ENCODE measurements at places on chromosomes 11 and 22. TPM values are rescaled to one million over a fixed set of nuclear protein-coding genes. Genes with fewer than 3 reads are reported as not detected.

The SYT7 gene
- total RNA-seq, result not detected

The APOL4 gene
- not detected for total RNA-seq

The CRY2 gene
- total RNA-seq, result 59.5 TPM

The OR51B2 gene
- total RNA-seq, result not detected

GRCh38 chr22:44952863-44953746 lies 56.7 kb downstream of the PHF21B start:
- DNase-seq, result no peak
- no peak overlapping the region for H3K27ac ChIP-seq
- H3K27me3 ChIP-seq, result peaks cover 11% of the 10 kb centered on the region
- no peaks in the 10 kb centered on the region for H3K4me1 ChIP-seq
- H3K4me3 ChIP-seq, result no peak overlapping the region

DNA sequence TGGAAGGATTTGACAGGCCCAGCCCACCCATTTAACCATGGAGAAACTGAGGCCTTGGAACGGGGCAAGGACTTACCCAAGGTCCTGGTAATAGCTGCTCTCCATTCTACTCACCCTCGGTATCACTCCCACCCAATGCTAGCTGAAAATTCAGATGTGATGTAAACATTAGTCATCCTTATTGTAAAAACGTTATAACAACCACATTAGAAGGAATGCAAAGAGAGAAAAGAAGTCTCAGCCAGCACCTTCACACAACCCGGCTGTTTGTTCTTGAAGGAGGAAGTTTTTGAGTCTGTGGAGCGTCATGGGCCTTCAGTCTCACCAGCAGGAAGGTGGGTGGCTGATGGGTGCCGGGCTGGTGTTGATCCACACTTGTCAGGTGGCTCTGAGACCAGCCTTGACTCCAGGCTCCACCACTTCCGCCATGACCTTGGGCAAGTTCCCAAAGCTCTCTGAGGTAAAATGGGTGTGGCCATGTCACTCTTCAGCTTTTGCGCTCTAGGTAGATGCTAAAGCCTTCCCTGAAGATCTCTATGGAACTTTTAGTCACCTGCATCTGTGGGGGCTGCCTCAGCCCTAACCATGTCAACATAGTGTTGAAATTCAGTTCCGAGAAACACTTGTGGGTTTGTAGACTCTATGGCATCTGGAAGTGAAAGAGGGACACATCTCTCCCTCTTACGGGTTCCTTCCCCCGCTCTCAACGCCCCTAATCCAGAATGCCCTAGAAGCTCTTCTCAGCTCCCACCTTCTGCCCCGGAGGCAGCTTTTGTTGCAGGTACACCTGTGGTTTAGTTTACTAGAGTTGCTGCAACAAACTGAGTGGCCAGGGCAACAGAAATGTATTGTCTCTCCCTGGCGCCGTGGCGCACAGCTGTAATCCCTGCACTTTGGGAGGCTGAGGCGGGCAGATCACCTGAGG lies 14.8 kb downstream of the CD6 start:
- peak overlapping the region; percentile 99 for H3K27ac ChIP-seq
- H3K4me3 ChIP-seq, result peak overlapping the region; percentile 85
- peaks cover 44% of the 10 kb centered on the region for H3K4me1 ChIP-seq
- H3K27me3 ChIP-seq, result no peaks in the 10 kb centered on the region
- H3K36me3 ChIP-seq, result peaks cover 75% of the 10 kb centered on the region

DNA sequence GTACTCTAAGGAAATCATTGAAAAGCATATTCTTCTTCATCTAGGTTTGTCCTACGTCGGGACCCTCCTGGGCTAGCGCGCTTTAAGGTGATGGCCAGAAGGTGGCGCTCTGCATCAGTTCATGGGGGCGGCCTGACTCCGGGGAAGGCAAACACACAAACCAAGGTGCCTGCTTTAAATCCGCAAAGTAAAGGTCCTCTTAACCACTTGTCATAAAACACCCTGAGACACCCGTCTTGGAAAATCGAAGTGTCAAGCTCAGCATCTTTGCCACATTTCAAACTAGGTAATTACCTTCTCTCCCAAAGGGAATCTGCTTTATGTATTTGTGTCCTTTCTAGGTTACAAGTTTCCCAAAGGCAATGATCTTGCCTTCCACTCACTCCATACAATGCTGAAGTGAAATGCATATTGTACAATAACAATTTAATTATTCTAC lies 33.9 kb downstream of the LMO2 start:
- no peak overlapping the region for H3K4me3 ChIP-seq
- no peaks in the 10 kb centered on the region for H3K4me1 ChIP-seq
- H3K36me3 ChIP-seq, result no peaks in the 10 kb centered on the region
- H3K27me3 ChIP-seq, result peaks cover 39% of the 10 kb centered on the region

GRCh38 chr11:57778318-57779037 lies 16.9 kb downstream of the CTNND1 start:
- peak overlapping the region; percentile 65 for H3K27ac ChIP-seq
- no peak overlapping the region for H3K4me3 ChIP-seq
- H3K36me3 ChIP-seq, result peaks cover 3% of the 10 kb centered on the region
- no peaks in the 10 kb centered on the region for H3K27me3 ChIP-seq
- H3K4me1 ChIP-seq, result peaks cover 47% of the 10 kb centered on the region

- H3K4me1 ChIP-seq, result no peaks in the 10 kb centered on the region
- no peak for DNase-seq
Measured at GRCh38 chr22:25156736-25157135, 42.9 kb upstream of the CRYBB3 start.

- no peak for DNase-seq
- H3K36me3 ChIP-seq, result peaks cover 4% of the 10 kb centered on the region
- H3K4me1 ChIP-seq, result peaks cover 39% of the 10 kb centered on the region
- H3K27ac ChIP-seq, result peak within 1 kb of the TSS; percentile 12
- H3K27me3 ChIP-seq, result peaks cover 9% of the 10 kb centered on the region
- H3K4me3 ChIP-seq, result no peak within 1 kb of the TSS
Measured at GRCh38 chr11:1696608-1697570, at the start of gene KRTAP5-6. Gene KRTAP5-6 (plus strand): TSS chr11:1697195. CDS start chr11:1697246, 51 bp downstream.
